ENCODE measurements at places on chromosomes 5 and 9.

DNA sequence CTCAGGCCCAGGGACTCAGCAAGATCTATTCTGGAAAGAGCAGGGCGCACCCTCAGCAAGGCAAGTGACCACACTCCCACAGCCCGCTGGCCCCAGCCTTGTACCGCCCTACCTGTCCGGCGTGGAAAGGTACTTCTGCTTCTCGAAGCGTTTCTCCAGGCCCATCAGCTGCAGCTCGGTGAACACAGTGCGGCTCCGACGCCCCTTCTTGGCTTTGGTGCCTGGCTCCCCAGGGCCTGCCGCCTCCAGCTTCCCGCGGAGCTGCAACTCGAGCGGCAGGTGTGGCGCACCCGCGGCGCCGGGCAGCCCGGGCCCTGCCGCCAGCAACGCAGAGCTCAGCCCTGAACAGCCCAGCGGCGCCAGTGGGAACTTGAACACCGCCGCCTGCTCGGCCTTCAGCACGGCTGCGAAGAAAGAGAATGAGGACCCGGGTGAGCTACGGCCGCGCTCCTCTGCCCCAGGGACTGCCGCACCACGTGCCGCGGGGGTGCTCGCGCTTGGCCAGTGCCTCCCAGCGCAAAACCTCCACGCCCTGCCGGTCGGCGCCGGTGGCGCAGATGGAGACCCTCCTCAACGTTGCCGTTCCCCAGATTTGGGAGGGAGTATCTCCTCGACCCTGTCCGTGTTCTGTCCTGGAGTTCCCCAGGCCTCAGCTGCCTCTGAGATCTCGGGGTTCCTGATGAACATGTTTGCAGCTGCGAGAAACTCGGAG is 2.2 kb downstream of the BARX1 start:
- DNase-seq, result no peak

GRCh38 chr5:121681229-121681855 is 170.3 kb upstream of the FTMT start:
- DNase-seq, result no peak

- no peak for DNase-seq
These were observed 17.5 kb downstream of the SPOCK1 start for GRCh38 chr5:137481596-137481995.

GRCh38 chr9:34964458-34964857 is 6.4 kb downstream of the PHF24 start:
- DNase-seq, result no peak

- no peak for DNase-seq
These were observed 237.4 kb upstream of the PTGER4 start for GRCh38 chr5:40442346-40442745.

All from activated T-helper 2 cell treated with anti-CD3 and anti-CD28 coated beads, Interferon-gamma antibody, Interleukin-2, Interleukin-4, amounts not matched to agents 10 μg/mL and 5 μg/mL and 100 μg/mL, durations not matched to agents 14 hours and 24 hours and 36 hours (primary cell).